NCI-H460 (cell line): ENCODE measurements at places on chromosomes 1 and 21. TPM values are rescaled to one million over a fixed set of nuclear protein-coding genes. Genes with fewer than 3 reads are reported as not detected.

- no peak for DNase-seq
Observed at GRCh38 chr21:33940164-33940880, 24.7 kb upstream of the ATP5PO start.

DNA sequence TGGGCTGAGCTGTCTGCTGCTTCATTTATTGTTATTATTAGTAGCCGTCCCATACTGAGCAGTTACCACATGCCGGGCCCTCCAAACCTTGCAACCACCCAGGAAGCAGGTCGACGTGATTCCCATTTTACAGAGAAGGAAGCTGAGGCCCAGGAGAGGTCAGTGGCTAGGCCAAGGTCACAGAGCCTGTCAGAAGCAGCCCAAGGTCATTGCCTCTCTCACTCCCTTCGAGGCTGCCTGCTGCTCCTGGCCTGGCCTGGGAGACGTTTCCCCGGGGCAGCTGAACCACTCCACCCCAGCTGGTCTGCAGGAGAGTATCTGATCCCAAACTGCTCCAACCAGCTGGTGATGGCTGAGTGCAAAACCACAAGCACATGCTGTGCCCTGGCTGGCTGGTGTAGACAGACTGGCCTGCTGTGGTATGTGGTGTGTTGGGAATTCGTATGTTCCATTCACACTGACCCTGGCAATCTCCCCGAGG lies 6.5 kb downstream of the PADI4 start:
- no peak for DNase-seq

DNA sequence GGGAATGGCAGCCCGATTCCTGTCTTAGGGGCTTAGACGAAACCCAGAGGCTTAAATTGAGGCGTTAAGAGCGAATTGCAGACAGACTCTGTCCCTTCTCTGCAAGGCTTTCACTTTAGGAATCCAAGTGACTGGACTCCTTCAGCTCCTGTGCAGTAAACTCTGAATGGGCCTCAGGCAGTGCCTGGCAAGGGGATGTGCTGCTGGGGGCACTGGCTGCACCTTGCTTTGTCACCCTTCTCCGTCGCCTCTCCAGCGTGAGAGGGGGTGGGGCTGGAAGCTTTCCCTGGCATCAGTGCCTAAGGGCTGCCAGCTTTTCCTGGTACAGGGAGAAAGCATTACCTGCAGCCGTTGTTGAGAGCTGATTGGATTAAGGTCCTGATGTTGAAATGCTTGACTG lies 39.9 kb upstream of the NFASC start:
- no peak for DNase-seq

The SH2D5 gene
- total RNA-seq: 0.87 and 0.92 TPM in 2 replicates

DNA sequence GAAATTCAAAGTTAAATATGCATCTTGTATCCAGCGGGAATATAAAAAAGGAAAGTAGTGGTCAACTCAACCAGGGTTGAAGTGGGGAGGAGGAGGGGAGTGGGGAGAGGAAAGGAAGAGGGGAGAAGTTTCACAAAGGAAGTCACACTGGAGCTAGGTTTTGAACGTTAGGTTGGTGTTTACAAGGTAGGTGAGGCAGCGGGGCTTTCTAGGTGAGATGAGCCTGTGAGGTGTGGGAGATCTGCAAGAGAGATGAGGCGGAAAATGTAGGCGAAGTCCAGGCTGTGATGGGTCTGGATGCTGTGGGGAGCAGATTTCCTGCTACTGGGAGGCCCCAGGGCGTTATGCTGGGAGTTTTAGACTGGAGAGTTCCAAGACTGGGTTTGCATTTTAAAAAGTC lies 36.1 kb upstream of the IL20 start:
- no peak for DNase-seq

The PADI6 gene
- not detected in 2 replicates for total RNA-seq
